ENCODE measurements at places on chromosomes 5 and 9.
A peak's percentile ranks its signal among the peaks of the same experiment; 100 is the strongest.

GRCh38 chr5:22988937-22989336 lies 135.8 kb upstream of the CDH12 start:
- no peak for DNase-seq

DNA sequence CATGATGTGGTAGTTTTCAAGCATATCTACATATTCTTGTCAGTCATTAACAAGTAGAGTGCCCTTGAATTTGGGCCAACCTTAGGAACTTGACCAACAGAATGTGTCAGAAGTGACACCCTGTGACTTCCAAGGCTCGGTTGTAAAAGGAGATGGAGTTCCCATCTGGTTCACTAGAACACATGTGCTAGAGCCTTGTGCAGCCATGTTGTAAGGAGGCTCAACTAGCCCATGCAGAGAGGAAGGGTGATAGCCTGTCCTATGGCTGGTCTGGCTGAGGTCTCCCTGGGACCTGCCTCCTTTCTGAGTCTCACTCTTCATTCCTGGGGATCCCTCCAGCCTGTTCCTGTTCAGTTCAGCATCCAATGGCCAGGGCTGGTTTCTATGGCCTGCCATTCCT lies 28.1 kb upstream of the HRH2 start:
- DNase-seq = no peak

- DNase-seq = no peak
Measured at GRCh38 chr5:159877894-159878448, 38.3 kb upstream of the ADRA1B start.

DNA sequence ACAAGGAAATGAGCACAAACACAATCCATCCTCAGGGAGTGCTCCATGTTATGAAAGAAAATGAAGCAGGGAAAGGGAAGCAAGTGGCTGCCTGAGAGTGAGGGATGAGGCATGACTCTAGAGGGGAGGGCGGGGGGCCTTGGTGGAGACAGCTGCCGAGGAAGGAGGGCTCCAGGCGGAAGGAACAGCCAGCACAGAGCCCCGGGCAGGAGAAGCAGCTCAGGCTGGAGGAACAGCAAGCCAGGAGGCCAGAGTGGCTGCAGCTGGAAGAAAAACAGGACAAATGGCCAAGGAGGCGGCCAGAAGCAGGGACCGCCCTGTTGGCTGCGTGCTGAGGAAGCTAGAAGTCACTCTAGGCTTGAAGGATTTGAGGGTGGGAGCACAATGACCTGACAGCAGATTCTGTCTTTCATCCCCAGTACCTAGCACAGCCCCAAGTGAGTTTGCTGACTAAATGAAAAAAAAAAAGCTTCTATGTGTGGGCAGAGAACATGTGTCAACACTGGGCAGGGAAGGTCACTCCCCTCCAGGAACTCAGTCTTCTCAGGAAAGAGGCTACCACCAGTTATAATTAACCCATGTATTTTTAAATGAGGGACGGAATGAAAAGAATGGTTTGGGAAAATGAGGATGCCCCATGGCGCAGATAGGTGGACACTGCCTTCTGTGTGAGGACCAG lies 142.8 kb downstream of the DCP2 start:
- peak; percentile 49 for DNase-seq

DNA sequence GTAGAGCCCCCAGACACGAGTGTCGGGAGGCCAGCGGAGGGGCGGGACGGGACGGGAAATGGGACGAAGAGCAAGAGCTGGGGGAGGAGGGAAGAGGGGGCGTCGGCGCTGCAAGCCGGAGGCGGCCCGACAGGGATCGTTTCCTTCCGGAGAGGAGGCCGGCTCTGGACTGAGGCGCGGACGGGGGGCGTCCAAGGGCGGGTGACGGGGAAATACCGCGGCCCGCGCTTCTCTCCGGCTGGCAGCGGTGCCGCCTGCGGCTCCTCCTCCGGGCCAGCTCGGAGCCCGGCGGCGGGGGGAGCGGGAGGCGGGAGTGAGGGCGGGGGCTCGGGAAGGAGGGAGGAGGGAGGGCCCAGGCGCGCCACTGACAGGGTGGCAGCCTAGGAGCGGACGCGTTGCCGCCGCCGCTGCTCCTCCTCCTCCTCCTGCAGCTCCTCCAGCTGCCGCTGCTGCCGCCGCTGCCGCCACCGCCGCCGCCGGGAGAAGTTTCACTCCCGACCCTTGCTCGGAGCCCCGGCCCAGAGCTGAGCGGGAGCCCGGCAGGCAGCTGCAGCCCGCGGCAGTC lies at the start of gene CHSY3:
Gene CHSY3 (plus strand): TSS at position 364 of the 565 bp plus-strand sequence.
- DNase-seq = peak; percentile 87

DNA sequence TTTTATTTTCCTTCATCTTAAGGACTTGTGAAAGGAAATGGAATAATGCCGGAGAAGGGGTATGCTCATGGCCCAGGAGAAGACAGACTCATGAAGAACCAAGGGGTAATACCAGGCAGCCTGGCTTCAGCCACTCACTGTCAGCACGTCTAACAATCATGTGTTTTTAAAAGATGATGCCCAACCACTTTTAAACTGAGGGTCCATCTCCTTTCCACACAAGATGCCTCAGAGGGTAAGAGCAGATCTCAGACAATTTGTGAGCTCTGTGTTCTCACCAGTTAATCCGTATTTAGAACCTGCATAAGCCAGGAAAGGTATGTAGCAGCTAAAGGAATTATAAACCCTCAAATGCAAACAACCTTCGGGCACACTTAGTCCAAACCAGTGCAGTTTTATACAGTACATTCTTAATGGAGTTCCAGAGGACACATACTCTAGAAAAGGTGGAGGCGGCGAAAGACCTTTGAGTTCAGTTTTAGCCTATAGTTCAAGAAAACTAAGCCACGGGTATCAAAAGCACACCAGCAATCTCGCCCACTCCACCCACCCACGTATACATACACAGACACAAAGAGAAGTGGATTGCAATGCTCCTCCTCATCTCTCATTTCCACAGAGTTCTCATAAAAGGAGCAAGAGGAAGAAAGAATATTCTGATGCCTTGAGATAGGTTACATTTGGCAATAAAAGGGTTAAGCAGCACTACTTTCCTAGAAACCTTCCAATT lies 2.6 kb downstream of the DIAPH1 start:
- no peak for DNase-seq

DNA sequence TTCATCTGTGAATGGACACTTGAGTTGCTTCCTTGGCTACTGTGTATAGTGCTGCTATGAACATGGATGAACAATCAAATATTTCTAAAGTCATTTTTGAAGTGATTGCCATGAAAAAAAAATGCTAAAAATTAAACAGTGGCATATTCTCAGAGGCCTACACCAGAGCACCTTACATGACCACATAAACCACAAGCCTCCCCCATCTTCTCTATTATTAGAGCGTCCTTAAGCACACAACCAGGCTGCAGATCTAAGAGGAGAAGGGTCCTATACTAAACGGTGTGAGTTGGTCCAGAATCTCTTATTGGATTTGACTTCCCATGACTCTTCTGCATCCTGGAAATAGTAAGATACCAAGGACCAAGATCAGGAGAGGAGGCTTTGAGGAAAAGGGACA lies 34.3 kb downstream of the PCA3 start:
- DNase-seq = no peak

DNA sequence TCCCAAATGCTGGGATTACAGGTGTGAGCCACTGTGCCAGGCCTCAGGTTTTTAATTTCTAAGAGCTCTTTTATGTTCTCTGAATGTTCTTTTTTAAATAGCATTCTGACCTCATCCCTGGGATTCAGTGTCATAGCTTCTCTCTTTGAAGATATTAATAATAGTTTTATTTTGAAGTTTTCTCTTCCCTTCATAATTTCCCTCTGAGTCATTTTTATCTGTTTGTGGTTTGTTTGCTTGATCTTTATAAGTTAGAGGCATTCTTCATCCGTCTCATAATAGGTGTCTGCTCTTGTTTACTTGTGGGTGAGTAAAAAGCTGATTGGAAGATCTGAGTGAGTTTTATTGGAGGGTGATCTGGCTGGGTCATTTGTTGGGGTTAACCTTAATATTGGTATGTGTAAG lies 12.5 kb upstream of the MAMDC2 start:
- DNase-seq = no peak

GRCh38 chr5:146825033-146825432 lies 53.5 kb downstream of the PPP2R2B start:
- peak; percentile 67 for DNase-seq
